Activated T-cell treated with anti-CD3 and anti-CD28 coated beads, Interleukin-2, amount 50 U/mL, for 24 hours (primary cell): ENCODE measurements at places on chromosomes 11 and 22.

GRCh38 chr11:101668236-101668635 lies 84.4 kb upstream of the TRPC6 start:
- DNase-seq = no peak

DNA sequence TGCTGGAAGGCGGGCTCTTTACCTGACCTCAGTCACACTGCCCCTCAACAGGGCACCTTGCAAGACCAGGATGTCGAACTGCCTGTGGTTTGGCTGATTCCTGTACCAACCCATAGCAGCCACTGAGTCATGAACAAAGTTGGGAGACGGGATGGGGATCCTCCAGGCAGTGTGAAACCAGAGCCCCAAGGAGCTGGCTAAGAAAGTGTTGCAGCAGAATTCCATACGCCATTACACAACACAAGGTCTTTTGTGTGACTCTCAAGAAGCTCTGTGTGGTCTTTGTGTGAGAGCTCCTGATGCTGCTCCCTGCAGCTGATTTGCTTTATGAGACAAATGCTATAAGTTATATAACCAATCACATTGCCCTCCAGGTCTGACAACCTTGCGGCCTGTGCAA lies 617.7 kb downstream of the OPCML start:
- DNase-seq = no peak

DNA sequence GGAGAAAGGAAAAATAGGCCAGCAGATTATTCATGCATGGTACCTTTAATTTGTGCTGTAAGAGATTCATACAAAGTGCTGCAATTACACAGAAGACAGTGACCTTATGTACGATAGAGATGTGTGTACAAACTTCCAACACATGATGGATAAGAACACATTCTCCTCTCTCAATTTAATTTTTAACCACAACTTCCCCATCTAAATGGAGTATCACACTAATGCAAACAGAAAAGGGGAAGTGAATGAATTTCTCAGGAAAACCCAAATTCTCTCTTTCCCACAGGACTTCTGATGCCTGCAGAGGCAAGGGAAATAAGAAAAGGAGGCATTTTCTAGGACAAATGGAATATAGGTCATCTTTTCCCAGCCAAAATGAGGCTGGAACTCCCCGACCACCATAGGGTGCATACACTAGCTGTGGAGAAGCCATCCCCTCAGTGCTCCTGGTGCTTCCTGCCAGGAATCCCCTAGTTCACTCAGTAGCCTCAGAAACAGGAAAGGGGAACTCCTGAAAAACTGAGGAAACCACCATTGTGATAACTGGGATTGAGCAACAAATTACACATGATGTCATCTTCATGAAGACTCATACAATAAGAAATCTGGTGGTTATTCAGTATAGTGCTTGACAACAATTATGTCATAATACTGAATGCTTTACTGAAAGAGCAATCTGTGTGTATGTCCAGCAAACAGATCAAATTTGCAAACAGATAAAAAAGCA lies 22.4 kb downstream of the MMP10 start:
- DNase-seq = no peak

DNA sequence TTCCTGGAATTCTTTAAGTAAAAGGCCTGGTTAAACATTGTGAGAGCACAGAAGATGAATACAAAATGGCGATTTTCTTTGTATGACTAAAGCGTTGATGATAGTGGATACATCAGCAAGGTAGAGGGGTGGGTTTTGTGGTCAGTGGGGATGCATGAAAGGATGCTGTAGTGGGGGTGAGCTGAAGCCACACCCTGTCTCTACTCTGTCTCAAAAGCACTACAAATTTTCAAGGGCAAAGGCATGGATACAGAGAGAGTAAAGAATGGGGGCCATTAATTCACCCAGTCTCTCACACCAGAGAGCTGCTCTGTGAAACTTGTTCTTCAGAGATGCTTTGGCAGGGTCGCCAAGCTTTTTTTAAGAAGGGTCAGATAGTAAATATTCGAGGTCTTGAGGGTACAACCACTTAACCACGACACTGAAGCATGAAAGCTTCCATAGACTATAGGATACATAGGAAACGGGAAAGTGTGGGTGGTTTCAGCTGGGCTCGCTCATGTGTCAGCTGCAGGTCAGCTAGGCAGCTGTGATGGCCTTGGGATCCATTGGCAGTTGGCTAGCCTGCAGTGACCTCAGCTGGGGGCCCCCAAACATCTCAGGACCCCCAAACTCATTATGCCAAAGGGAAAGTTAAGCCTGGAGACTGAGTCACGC lies 8.3 kb downstream of the TMEM138 start:
- no peak for DNase-seq

- no peak for DNase-seq
These were observed 74.8 kb downstream of the KIAA1671 start for GRCh38 chr22:25027043-25027906.

- no peak for DNase-seq
These were observed 65.4 kb downstream of the MTMR3 start for GRCh38 chr22:29948385-29948769.

DNA sequence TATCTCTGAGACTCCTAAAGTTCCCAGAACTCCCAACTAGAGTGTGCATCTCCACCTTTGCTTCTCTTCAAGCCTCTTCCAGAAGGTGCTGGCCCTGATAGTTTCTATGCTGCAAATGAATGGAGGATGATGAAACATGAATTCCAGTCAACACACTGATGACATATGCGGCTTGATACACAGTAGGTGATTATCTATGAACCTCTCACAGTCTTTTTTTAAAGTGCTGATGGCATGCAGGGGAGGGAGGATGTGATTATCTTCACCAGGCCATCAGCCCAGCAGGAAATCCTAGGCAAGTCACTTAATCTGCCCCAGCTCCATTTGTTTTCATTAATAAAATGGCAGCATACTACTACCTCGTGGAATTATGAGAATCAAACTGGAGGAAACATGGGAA lies 548.5 kb downstream of the SOX6 start:
- no peak for DNase-seq

DNA sequence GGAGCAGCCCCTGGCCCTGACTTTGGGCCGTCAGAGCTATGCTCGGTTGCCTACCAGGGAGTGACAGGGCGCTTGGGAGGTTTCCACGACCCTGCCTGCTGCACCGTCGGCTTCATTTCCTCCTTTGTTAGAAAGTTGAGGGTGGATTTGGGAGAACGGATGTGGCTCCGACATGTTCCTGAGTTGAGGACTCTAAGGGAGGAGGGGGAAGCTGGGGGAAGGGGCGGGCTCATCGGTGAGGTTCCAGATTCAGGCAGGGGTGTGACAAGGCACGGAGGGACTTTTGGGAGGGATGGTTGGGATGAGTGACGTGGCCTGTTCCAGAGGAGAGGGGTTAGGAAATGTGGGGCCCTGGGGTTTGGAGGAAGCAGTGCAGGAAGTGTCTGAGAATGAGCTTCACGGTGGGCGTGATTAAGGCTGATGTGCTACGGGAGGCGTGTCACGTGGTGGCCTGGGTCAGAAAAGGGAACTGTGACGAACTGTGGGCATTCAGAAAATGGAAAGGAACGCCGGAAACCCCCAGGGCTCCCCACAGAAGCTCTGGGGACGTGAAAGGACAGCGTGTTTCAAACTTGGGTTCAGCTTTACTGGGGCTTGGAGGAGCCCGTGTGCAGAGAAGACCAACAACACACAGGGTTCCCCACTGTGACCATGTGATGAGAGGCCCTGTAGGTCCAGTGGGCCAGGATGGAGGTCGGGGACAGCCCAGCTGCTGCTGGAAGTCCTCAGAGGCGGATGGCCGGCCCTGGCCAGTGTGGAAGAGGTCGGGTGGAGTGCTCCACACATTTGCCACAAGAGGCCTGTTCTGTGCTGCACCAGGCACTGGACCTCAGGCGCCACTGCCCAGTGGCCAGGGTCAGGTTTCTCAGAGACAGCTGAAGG lies 2.8 kb downstream of the PARVB start:
- DNase-seq = peak; percentile 68

- DNase-seq = no peak
These were observed 81.4 kb downstream of the TSPAN18 start for GRCh38 chr11:44808053-44808753.

GRCh38 chr11:66448523-66448922 lies 9.9 kb upstream of the MRPL11 start:
- DNase-seq = no peak

DNA sequence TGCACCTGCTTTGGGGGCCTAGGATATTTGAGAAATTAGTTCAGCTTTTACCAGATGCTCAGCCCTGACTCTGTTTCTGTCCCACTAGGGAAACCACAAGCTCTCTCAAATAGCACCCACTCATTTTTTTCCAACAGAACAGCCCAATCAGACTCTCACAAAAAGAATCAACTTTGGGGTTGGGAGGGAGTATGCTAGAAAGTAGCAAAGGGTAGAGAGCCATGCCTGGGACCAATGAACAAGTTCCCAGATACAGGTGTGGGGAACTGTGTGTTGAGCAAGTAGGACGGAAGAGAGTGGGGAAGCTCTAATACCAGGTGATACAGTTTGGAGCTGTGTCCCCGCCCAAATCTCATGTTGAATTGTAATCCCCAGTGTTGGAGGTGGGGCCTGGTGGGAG lies 41.1 kb downstream of the TRIM66 start:
- no peak for DNase-seq

GRCh38 chr22:38494498-38494897 lies 11.6 kb downstream of the DDX17 start:
- no peak for DNase-seq

DNA sequence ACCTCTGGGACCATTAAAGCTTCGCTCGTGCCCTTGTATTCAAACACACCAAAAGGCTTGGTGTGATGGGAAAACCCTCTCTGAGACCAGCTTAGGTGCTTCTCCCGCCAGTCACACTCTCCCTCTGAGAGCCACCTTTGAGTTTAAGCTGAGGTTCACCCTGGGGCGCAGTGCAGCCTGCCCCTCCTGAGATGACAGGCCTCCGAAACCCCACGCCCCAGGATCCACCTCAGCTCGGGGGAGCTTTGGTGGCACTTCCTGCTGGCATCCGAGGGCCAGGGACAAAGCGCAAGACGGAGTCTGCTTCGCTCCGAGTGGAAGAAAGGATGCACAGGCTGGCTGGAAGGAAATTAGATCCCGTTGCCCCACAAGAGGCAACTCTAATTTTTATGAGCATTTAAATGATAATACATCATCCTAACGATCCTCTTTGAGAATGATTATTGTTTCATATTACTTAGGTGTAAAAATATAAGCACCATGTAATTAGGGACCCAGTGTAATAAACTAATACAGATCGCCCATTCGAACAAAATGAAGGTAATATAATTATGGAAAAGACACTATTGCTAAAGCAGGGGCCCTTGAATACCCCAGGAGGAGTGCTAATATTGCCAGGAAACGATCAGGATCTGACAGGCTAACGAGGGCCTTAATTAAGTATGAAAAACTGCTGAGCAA lies 134.7 kb downstream of the CEP164 start:
- DNase-seq = no peak

GRCh38 chr22:30044881-30045493 lies 35.3 kb upstream of the HORMAD2 start:
- DNase-seq = no peak

DNA sequence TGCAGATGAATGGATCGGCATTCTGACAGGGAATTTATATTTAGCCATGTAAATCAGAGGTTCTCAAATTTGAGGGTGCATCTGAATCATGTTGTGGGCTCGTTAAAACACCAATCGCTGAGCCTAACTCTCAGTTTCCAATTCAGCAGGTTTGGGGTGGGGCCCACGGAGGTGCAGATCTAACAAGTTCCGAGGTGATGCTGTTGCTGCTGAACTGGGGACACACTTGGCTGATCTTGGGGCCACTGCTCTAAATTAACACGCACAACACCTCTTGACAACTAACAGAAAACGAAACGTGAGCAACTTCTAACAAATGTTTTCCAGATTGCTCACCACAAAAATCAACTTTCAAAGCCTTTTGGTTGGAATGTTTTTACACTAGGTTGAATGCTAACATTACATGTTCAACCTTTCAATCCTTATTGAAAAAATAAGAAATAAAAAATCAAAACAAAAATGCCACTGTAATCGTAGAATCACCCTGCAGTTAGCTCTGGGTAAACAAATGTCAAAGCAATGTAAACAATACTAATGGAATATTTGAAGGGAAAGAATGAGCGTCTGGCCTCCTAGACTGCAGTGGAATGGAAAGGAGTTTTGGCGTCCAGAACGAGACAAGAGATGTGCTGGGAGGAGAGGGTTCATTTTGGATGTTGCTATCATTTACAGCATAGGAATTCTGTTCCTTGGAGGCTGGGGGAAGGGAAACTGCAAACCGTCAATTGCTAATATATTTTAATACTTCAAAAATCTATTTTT lies 68.3 kb upstream of the SLC6A5 start:
- no peak for DNase-seq

DNA sequence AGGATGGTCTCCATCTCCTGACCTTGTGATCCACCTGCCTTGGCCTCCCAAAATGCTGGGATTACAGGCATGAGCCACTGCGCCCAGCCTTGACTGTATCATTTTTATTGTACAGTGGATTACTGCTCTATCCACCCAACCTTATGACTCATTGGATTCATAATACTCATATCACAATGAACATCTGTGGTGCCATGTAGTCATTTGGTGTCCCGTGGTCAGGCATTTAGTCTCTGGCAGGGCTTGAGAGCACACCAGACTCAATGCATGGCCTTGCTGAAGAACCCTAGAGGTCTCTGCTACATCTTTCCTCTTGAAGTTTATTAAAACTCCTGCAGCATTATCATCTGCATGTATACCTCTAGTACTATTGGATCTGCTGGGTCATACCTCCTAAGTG lies 98.0 kb upstream of the LDLRAD3 start:
- DNase-seq = no peak

DNA sequence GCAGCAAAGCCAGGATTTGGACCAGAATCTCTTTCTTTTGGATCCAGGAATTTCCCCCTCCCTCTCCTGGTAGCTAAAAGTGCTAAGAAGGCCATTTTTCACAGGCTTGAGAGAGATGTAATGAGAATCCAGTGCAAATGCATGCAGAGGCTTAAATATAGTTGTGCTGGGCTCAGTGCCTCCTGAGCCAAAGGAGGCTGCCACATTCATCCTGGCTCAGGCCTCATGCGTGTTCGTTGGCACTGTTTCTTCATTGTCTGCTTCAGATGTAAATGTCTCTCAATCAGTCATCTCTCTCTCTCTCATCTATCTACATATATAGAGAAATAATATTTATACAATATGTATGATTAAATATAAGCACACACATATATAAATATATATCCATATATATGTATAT lies 83.6 kb downstream of the INSC start:
- no peak for DNase-seq

GRCh38 chr22:24444729-24445466 lies 17.5 kb downstream of the ADORA2A start:
- no peak for DNase-seq

- DNase-seq = no peak
These were observed 207.7 kb upstream of the TBCEL start for GRCh38 chr11:120816176-120816575.

DNA sequence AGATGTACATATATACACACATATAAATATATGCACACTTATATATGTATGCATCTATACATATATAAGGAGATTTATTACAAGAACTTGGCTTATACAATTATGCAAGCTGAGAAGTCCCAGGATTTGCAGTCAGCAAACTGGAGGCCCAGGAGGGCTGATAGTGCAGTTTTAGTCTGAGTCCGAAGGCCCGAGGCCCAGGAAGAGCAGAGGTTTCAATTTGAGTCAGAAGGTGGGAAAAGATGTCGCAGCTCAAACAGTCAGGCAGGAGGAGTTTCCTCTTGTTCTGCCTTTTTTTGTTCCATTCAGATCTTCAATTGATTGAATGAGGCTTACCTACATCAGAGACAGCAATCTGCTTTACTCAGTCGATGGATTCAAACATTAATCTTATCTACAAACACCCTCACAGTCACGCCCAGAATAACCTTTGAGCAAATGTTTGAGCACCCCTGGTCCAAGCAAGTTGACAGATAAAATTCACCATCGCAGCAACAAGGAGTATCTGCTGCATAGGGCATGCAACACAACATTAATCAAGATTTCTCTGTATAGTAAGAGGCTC lies 4.0 kb upstream of the SGSM1 start:
- DNase-seq = no peak

GRCh38 chr11:562046-562645 lies 1.4 kb downstream of the RASSF7 start:
- DNase-seq = no peak
